ENCODE measurements at places on chromosomes 16 and 17.

- DNase-seq = peak; percentile 1
These were observed 46.9 kb downstream of the IRX6 start for GRCh38 chr16:55370762-55371482.

GRCh38 chr16:87227296-87227951, 89.8 kb downstream of the C16orf95 start:
- no peak for DNase-seq

- no peak for DNase-seq
These were observed 606.3 kb upstream of the CDH11 start for GRCh38 chr16:65728167-65728566.

DNA sequence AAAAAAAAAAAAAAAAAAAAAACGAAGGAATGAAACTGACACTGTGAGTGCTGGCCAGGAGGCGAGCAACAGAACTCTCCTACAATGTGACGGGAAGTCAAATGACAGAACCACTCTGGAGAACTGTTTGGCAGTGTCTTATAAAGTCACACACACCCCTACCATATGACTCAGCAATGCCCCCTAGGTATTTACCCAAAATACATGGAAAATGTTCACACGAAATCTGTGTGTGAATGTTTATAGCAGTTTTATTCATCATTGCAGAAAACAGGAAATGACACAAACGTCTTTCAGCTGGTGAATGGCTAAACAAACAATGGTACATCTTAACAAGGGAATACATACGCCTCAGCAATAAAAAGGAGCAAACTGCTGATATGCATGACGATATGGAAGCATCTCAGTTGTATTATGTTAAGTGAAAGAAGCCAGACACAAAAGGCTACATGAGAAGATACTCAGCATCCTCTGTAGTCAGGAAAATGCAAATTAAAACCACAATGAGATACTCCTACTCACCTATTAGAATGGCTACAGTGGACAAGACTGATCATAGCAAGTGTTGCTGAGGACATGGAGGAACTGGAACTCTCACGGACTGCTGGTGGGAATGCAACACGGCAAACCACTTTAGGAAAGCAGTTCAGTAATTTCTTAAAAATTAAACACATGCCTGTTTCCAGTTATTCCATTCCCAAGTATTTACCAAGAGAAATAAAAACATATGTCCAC, 74.7 kb downstream of the TBC1D16 start:
- no peak for DNase-seq

GRCh38 chr17:8359769-8360168, 16.7 kb downstream of the KRABD2 start:
- DNase-seq = peak; percentile 76

DNA sequence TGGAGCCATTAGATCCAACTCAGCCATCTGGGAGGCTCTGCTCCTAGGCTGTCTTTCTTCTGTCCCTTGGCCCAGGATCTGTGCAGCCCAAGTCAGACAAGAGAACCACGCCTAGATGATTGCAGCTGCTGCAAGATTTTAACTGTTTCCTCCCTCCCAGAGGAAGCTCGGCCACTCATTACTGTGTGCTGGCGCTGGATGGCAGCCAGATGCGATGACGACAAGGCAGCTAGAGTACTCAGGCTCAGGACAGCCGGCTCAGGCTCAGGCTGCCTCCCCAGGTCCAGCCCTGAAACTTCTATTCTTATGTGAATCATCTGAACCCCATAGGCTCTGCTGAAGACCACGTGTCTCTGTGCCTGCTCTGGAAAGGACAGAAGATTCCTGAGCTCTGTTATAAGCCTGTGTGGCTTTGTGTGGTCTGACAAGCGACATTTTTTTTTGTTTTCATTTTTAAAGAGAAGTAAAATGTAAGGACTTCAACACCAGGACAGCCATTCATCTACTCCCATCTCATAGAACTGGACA, 32.1 kb upstream of the FBXW10B start:
- DNase-seq = peak; percentile 97

Data from kidney epithelial cell (primary cell).